ENCODE measurements at places on chromosomes 5 and 9.

GRCh38 chr9:121676926-121677325, 25.5 kb downstream of the DAB2IP start:
- DNase-seq, result no peak

DNA sequence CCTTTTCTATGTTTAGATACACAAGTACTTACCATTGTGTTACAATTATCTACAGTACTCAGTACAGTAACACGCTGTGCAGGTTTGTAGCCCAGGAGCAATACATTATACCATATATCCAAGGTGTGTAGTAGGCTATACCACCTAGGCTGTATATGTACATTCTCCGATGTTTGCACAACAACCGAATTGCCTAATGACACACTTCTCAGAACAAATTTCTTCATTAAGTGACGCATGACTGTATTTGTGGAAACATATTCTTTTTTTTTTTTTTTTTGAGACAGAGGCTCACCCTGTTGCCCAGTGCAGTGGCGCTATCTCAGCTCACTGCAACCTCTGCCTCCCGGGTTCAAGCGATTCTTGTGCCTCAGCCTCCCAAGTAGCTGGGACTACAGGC, 4.0 kb upstream of the RAD23B start:
- DNase-seq, result no peak

GRCh38 chr9:85940275-85940831, 593 bp upstream of the NAA35 start:
- no peak for DNase-seq

DNA sequence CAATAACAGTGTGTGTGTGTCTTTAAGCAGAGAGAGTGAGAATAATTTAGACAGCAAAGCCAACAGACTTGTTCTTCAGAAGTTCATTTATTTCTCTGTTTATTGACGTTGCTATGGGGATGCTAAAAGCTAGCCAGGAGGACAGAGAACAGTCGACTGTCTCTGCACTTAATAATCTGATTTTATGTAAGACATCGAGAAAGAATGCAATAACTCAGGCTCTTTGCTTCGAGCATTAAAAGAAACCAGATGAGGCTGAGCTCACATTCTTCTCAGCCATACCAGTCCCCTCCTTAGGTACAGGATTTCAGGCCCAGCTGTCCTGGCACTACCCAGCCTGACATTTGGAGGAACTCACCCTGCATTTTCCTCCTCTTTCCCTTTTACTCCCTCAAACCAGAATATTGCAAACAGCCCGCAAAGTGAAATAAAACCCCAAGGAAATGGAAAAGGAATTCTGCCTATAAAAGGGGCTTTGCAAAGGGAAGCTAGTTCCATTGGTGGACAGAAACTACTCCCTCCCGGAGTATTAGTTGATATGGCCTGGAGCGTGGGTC, 44.5 kb upstream of the DPYSL3 start:
- DNase-seq, result no peak

- no peak for DNase-seq
Measured at GRCh38 chr9:108584860-108585259, 270.9 kb downstream of the ACTL7B start.

DNA sequence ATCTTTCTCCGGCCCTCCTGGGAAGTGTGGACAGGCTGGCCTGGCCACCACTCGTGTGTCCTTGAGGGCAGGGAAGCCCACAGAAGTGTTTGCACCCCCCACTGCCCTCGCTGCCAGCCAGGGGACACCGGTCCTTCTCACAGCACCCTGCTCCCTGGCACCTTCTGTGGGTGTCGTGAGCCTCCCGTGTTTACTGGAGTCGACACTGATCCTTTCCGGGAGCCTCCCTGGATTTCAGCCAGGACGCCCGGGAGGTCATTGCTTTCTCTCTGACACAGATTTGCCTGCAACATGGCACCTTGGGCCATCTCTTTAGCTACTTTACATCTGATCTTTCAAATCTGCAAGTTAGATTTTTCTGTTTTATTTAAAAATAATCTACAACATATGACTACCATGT, 120.4 kb upstream of the CACNA1B start:
- no peak for DNase-seq

GRCh38 chr9:81724242-81724889, 35.0 kb upstream of the TLE1 start:
- no peak for DNase-seq

- DNase-seq, result no peak
Measured at GRCh38 chr5:96509316-96509715, 76.3 kb upstream of the PCSK1 start.

DNA sequence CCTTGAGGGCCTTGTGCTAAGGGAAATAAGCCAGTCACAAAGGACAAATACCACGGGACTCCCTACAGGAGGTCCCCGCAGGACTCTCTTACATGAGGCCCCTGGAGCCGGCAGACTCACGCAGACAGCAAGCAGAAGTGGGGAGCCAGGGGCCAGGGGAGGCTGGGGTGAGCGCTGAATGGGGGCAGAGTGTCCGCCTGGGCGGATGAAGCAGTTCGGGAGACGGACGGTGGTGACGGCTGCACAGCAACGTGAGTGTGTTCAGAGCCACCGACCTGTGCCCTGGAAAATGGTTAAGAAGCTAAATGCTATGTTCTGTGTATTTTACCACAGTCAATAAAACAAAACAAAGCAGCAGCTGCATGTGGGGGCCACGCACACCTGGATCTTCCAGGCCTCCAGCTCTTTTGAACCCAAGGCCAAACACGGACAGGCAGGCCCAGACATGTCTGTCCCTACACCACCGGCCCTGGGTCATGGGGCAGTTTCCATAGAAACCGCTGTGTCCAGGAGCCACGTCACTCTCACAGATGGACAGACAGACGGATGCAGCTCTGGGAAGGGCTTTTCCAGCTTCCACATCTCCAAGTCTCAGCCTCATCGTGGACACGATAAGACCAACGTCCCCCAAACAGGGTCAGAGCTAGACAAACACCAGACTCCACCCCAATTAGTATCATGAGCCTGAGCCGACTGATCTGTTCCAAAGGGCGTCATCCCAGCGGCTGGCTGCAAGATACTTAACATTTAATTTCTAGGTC, 103.9 kb downstream of the VAV2 start:
- DNase-seq, result no peak

- no peak for DNase-seq
Measured at GRCh38 chr9:31745886-31746285, 638.6 kb upstream of the ACO1 start.

DNA sequence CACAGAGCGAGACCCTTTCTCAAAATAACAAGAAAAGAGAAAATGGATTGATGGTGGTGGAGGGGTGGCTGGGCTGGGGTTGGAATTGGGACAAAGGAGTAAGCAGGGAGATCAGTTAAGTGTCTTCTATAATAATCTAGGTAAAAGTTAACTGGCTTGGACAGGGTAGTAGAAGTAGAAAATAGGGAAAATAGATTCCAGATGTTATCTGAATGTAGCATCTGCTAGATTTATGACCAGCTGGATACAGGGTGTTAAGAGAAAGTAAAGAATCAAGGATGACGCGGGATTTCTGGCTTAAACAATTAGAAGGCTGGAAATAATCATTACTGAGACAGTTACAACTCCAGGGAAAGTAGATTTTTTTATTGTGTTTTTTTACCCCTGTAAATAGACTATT, 13.0 kb downstream of the PPP6C start:
- no peak for DNase-seq

DNA sequence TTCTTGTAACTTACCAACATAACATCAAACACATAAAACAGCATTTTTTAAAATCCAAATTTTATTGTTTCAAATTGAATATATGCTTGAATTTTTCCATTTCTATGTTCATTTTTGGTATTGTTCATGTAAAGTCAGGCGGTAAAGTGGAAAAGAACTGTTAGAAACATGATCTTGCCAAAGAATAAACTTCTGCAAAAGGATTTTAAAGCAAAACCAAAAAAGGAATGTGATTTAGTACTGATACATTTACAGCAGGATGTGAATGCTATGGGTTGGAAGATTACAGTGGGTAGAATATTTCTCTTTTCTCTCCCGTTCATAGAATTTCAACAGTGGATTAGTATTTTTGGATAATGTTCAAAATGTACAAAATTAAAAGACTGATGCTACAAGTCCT, 277.2 kb upstream of the MPDZ start:
- DNase-seq, result no peak

DNA sequence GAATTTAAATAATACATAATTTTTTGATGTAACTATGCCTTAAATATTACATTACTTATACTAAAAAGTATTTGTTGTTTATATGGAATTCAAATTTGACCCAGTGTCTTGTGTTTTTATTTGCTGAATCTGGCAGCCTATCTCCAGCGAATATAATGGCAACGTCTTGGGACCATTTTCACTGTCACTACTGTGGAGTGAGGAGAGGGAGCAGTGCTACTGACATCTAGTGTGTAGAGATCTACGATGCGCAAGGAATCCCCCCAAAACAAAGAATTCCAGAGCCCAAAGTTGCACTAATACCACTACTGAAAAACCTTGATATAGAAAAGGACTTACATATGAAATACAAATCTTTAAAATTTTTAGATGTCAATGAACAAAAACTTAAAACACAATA, 314.4 kb downstream of the DRD1 start:
- DNase-seq, result no peak

GRCh38 chr5:151954255-151954654, 29.6 kb upstream of the GLRA1 start:
- DNase-seq, result no peak

- DNase-seq, result no peak
Measured at GRCh38 chr9:134395002-134395517, 68.8 kb downstream of the RXRA start.

DNA sequence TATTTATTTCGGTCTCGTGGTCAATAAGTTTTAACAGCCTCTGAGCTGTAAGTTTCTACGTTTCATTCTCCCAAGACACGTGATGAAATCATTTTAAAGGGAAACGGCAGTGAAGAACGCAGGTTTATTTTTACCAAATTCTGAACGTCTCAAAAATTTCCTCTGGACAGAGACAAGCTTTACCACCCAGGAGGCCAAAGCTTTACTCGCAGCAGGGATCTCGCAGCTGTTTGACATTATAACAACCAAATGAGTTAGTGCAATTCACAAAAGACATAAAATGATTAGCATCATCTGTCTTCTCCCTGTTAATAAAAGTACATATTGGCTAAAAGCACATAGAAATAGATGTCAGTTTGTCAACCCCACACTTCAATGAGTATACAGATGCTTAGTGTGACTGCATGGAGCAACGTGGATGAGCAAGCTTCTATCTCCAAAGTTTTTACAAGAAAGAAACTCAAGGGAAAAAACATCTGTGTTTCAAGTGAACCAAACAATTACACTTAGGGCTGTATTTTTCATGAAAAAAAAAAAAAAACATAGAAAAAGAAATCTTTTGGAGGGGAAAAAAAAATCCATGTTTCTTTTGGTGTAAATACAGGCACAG, 2.5 kb downstream of the SEMA5A start:
- no peak for DNase-seq

- DNase-seq, result peak; percentile 50
Measured at GRCh38 chr9:137000177-137000930, 4.0 kb upstream of the CLIC3 start.

DNA sequence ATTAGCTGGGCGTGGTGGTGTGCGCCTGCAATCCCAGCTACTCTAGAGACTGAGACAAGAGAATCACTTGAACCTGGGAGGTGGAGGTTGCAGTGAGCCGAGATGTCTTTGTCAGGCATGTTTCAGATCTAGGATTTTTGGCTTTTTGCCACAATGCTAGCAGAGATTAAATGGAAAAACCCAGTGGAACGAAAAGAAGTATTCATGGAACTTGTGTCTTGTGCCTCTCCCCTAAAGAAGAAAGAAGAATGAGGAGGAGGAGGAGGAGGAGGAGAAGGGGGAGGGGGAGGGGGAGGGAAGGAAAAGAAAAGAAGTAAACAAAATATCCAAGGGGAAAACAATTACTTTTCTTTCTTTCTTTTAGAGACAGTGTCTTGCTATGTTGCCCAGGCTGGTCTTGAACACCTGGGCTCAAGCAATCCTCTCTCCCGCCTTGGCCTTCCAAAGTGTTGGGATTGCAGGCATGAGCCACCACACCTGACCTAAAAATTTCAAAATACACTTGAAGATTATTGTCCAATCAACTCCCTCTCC, 106.0 kb downstream of the ARRDC3 start:
- no peak for DNase-seq

DNA sequence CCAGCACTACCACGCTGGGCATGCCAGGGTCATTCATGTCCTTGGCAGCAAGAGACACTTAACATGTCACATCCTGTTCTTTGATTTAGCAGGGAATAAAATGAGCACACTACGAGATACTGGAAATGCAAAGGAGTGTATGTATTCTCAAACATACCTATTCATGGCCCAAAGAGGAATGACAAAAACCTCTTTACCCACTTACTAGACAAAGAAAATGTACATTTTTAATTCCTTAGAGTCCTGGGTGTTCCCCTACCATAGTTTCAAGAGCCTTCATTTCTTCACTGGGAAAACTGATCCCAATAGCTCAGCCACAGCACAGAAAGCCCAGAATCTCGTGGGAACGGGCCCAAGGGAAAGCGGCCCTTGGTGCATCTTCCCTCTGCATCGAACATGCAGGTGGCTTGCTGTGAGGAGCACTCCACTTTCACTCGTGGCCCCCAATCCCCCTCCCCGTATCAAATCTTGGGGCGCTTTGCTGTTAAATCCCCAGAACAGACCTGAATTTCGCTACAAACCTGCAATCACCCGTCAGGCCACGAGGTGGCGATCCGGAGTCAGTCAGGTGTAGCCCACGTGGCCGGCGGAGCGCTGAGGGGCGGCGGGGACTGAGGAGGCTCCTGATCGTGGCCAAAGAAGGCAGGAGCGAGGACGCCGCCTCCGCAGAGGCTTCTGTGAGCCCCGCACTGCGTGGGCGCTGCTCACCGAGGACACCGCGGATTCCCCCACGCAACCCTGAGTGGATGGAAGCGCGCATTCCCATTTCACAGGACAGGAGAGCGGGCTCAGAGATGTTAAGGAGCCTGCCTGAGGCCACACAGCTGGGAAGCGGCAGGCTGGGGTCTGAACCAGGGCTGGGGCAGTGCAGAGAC, 91.4 kb downstream of the LMX1B start:
- DNase-seq, result no peak

DNA sequence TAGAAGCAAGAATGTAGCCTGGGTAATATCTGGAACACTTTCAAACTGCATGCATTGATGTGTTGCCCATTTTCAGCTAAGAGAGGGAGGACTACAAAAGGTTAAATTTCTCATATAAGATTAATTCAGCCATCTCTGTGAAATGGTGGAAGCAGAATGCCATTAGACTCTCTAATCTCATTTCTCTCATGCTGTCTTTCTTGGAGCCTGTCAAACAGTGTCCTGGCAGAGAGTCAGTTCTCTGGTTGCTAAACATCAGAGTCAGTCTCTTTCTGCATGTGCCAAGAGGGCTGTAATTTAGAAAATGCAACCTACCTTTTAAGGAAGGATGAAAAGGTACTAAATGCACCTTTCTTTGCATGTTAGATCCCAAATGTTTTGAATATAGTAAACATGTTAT, 910 bp upstream of the GARNL3 start:
- no peak for DNase-seq

- no peak for DNase-seq
Measured at GRCh38 chr9:112586599-112587155, 100.0 kb downstream of the KIAA1958 start.

- DNase-seq, result no peak
Measured at GRCh38 chr5:75319638-75320037, 17.4 kb upstream of the HMGCR start.

- DNase-seq, result no peak
Measured at GRCh38 chr5:2903451-2904395, 152.2 kb upstream of the IRX2 start.
